ENCODE measurements at places on chromosomes 7 and 10. TPM values are rescaled to one million over a fixed set of nuclear protein-coding genes. Genes with fewer than 3 reads are reported as not detected.

Gene CYP3A7
- 0.52 TPM for total RNA-seq

Gene ITGB8
- total RNA-seq: 12.5 TPM

Gene AKR1C8
- not detected for total RNA-seq

Gene POT1
- total RNA-seq: 50.1 TPM

Gene LRRD1
- 0.52 TPM for total RNA-seq

Gene ZNF467
- 2.1 TPM for total RNA-seq

Gene BMPER
- 9.4 TPM for total RNA-seq

Gene MOSPD3
- total RNA-seq: 2.6 TPM

Gene MACC1
- total RNA-seq: not detected
